ENCODE measurements at places on chromosomes 13 and 19.

DNA sequence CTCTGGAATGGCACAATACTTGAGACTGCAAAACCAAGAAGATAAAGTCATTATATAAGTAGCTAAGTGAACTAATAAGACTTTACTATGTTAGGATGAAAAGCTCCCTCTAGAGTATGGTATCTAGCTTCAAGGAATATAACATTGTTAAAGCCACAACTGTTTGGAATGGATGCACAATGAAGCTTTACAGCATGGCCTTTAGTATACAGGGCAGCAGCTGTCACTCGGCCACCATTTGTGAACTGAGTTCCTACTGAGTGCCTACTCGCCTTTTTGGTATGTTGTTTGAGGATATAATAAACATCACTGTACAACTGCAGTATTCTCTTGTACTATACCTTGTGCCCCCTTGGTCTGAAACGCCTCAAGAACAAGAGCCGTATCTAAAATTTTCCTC lies 6.8 kb downstream of the ALG5 start:
- no peak for DNase-seq

GRCh38 chr19:16076958-16077611 lies 790 bp downstream of the TPM4 start:
- peak; percentile 14 for DNase-seq

DNA sequence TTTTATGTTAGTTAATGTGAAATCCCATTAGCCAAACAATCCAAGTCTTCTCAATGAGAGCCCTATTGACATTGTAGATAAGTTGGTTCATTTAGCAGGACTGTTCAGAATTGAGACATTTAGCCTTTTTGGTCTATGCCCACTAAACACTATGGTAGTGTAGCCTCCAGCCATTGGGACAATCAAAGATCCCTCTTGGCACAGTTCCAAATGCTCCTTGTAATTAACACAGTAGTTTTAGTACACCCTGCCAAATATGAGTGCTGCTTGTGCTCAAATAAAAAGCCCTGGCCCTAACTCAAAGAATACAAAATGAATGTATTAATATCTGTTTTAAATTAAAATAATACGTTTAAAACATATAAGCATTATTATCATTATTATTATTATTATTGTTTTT lies 15.4 kb upstream of the FAM216B start:
- DNase-seq: no peak

- no peak for DNase-seq
Observed at GRCh38 chr19:3433805-3434540, 46.4 kb downstream of the SMIM24 start.

- no peak for DNase-seq
Observed at GRCh38 chr13:42312817-42313431, 41.0 kb downstream of the AKAP11 start.

DNA sequence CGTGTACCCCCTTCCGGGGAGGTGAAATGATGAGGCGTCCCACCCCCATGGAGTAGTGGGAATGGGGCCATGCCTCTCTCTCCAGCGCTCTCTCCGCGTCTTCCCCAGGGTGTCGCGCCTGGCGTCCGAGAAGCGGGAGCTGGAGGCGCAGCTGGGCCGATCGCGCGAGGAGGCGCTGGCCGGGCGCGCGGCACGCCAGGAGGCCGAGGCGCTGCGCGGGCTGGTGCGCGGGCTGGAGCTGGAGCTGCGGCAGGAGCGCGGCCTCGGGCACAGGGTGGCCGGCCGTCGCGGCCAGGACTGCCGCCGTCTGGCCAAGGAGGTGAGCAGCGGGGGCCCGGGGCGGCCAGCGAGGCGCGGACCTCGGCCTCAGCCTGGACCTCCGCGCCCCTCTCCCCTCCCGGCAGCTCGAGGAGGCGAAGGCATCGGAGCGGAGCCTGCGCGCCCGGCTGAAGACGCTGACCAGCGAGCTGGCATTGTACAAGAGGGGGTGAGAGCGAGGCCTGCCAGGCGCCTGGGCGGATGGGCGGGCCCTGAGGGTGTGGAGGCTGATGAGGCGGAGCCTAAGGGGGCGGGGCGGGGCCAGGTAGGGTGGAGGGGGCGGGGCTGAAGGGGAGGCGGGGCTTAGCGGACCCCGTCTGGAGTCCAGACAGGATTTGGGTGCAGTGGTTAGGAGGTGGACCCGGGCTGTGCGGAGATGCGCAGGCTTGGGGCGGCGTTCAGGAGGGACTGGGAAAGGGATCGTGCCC lies 7.7 kb downstream of the PGLYRP1 start:
- peak; percentile 47 for DNase-seq

- DNase-seq: no peak
Observed at GRCh38 chr13:29270271-29270985, 325.1 kb downstream of the SLC7A1 start.

DNA sequence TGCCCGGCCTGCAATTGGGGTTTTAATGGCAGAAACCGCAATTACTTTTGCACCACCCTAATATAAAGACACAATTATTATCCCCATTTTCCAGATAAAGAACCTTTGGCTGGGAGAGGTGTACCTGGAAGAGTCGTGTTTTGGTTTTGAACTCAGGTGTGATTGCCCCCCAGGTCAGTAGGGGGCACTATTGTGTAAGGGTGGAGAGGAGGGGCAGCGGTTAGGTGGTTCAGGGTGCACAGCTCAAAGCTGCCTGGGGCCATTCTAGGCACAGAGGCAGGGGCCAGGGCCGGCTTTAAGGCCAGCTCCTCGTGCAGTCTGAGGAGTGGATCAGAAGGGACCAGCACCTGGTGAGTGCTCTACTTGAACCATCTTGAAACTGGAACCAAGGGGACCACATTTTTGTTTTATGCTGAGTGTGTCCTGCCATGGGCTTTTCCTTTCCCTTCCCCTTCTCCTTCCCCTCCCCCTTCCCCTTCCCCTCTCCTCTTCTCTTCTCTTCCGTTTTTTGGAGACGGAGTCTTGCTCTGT lies 5.8 kb upstream of the FCGRT start:
- DNase-seq: peak; percentile 78

GRCh38 chr13:59416561-59416960 lies 747.2 kb downstream of the DIAPH3 start:
- DNase-seq: no peak

GRCh38 chr19:16737911-16738310 lies 18.3 kb downstream of the NWD1 start:
- no peak for DNase-seq

DNA sequence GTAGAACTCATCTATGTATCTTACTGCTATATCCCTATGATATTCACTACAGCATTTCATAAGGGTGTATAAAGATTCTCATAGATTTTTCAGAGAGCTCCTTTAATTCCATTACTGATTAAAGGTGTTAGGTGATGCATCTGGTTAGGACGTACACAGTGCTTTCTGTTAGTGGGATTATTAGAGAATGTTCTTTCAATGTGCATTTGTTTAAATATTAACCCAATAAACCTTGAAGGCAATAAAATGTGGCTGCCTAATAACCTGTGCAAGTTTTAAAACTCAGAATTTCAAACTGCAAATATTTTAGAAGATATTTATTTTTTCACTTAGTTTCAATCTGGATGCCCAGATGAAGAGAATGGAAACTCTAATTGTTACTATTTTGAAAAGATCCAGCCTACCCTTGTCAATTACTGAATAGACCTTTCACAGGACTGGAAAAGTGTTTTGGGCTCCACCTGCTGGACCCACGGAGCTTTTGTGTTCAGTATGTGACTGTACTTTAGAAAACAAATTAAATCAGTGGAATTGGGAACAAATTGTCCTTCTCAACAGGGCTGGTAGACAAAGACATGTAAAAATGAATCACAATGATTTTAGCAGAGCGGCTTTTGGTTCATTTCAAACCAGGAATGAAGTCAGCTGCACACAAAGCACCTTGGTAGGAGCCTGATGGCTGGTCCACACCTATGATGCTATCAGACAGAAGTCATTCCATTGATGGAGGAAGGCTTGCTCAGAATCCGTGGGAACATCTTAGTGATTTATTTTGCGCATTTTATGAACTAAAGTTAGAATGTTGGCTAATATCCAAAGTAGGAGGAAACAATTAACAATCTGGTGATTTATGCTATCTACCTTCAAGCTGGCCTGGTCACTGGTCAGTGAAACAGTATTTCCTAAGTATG lies 89.4 kb upstream of the RAP2A start:
- DNase-seq: peak; percentile 36

GRCh38 chr19:58196901-58197616 lies 14.2 kb downstream of the ZNF274 start:
- DNase-seq: peak; percentile 15

DNA sequence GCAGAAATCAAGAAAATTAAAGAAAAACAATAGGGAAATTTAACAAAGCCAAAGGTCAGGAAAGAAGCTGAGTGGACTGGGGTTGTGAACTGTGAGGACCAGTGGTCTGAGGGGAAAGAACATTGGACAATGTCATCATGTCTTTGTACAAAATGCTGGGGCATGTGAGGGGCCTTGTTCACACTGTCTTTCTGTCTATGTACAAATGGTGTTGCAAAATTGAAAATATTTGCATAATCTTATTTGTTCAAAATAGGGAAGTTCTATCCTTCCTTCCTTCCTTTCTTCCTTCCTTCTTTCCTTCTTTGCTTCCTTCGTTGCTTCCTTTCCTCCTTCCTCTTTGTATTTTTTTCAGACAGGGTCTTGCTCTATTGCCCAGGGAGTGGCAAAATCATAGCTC lies 79.2 kb upstream of the SCEL start:
- no peak for DNase-seq

DNA sequence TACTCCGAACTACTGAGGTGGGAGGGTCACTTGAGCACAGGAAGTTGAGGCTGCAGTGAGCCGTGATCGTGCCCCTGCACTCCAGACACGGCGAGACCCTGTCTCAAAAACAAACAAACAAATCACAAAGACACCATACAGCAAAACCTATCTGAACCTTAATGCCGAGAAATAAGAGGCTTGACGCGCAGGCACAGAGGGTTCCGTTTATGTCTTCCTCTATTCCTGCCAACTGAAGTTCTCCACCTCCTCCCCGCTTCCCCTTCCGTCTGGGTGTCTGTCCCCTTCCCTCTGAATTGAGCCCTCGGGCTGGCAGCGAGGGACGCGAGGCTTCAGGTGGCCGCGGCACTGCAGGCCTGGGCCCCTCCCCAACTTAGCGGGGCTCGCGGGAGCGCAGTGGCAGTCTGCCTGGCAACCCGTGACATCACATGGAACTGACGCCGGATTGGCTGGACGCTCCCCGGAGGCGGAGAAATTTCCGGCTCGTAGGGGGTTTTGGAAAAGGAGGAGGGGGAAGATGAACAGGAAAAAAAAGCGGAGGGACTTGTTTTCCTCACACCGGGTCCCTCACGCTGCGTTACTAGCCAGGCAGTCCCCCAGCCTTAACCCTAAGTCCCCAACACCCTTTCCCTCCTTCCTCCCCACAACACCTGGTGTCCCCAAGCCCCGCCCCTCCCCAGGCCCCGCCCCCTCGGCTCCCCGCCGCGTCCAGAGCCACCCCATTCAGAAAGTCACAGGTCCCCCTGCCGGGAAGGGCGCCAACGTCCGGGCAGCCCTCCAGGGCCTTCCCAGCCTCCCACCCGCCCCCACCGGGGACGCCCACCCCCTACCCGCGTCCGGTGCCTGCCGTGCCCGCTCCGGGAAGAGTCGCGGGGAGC lies 1.1 kb upstream of the MYBPC2 start:
- DNase-seq: peak; percentile 87

DNA sequence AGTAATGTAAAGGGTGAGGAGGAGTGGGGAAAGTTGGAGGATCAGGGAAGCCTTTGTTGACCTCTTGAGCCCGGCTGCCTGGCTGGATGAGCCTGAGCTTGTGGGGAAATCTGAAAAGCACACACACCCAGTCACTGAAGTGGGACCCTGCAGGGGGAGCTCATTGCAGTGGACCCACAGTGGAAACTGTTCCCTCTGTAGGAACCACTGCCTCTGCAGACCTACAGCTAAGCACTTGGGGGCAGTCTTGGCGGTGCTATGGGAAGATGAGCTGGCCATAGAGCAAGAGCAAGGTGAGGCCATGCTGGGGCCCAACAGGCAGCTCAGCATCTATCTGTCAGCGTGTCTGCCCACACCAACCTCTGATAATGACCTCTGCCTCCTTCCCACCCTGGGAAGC lies 294.8 kb downstream of the TSHZ3 start:
- DNase-seq: peak; percentile 32

DNA sequence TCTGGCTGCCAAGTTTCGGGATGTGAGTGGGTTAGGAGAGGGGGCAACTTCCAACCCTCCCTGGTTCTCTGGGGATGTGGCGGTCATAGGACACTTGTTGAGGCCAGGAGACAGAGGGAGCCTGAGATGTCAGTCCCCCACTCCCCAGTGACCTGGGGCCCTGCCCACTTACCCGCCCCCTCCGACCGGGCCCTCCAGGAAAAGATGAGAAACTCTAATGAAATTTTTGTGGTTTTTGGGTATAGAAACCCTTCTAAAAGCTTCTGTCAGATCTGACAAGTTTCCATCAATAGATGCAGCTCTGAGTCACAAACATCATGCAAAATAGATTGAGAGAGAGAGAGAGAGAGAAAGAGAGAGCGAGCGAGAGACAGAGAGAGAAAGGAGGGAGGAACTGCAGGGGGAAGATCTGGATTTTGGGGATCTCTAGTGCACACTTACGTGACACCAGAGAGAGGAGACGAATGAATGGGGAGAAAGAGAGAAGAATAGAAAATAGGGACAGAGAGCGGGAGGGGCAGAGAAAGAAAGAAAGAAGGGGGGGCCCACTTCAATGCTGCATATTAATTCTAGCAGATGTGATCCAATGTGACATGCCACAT lies 94.0 kb downstream of the PTPRS start:
- no peak for DNase-seq

DNA sequence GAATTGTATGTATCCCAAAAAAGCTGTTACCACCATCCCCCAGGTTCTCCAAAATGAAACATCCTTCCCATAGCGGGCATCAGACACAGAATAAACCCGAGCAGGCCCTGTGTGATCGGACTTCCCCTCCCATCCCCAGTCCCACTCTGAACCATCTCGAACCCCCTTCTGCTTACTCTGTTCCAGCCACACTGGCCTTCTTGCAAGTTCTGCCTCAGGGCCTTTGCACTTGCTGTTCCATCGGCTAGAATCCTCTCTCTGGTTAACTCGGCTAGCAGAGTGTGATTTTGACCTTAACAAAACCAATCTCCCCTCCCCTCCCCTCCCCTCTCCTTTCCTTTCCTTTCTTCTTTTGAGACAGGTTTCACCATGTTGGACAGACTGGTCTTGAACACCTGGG lies 15.7 kb downstream of the AP2S1 start:
- DNase-seq: no peak

- no peak for DNase-seq
Observed at GRCh38 chr13:24103782-24104372, 56.6 kb upstream of the SPATA13 start.

- no peak for DNase-seq
Observed at GRCh38 chr13:110575322-110576069, 14.0 kb upstream of the RAB20 start.
